Jurkat, Clone E6-1 (cell line): ENCODE measurements at places on chromosomes 13 and 19.

DNA sequence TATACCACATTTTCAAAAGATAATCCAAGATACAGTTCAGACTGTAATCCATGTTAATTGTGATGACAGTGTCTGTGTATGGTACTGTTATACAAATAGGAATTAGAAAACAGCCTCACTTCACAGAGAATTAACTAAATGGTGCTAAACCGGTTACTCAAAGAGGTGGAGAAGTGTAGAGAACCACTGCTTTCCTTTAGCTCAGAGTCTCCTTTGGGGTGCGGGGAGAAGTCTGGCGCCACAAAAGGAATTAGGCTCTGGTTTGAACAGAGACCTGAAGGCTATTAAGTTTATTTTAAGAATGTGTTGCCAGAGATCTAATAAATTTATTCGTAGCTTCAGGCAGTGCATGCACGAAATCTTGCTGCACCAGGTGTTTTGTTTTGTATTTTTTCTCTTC is 65.8 kb downstream of the FREM2 start:
- no peak for DNase-seq

- no peak for DNase-seq
These were observed 38.1 kb downstream of the RUBCNL start for GRCh38 chr13:46348961-46349360.

- no peak for DNase-seq
These were observed 5.5 kb upstream of the SOHLH2 start for GRCh38 chr13:36219883-36220282.

- DNase-seq = no peak
These were observed 8.0 kb downstream of the RNASEH2B start for GRCh38 chr13:50917572-50917971.

DNA sequence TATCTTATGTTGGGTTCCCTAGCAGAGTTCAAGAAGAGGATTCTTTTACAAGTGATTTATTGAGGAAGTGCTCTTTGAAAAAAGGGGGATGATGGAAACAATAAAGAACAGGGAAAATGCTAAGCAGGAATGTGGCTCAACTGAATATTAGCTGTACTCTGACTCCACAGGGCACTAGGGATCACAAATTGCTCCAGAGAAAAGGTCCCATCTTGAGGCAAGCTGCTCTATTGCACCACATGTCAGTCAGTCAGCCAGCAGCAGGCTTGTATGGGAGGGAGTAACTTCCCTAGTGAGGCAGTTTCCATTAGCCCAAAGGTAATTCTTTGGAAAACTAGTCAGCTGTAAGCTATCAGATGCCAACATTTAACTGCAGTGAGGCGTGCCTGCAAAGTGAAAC is 73.3 kb upstream of the FNDC3A start:
- no peak for DNase-seq

GRCh38 chr19:48746738-48747575 is at the start of gene IZUMO1:
TSS of gene IZUMO1 (minus strand) at chr19:48746909. CDS start at chr19:48745859, 1,050 bp downstream.
- peak; percentile 66 for DNase-seq
